ENCODE measurements at places on chromosomes 7 and 10.
A peak's percentile ranks its signal among the peaks of the same experiment; 100 is the strongest.

GRCh38 chr10:30701451-30702173 lies 72.1 kb upstream of the LYZL2 start:
- DNase-seq: no peak

- DNase-seq: no peak
Observed at GRCh38 chr7:150740053-150740452, 2.8 kb downstream of the GIMAP5 start.

- no peak for DNase-seq
Observed at GRCh38 chr7:103717574-103717973, 271.6 kb upstream of the SLC26A5 start.

GRCh38 chr7:36047091-36047658 lies 105.9 kb upstream of the EEPD1 start:
- DNase-seq: no peak

- peak; percentile 22 for DNase-seq
Observed at GRCh38 chr10:115706488-115707076, 566.4 kb downstream of the GFRA1 start.

- DNase-seq: no peak
Observed at GRCh38 chr7:1027242-1028043, 16.9 kb upstream of the GPR146 start.

GRCh38 chr10:92778091-92778490 lies 70.2 kb upstream of the EXOC6 start:
- DNase-seq: no peak

GRCh38 chr7:74061840-74062539 lies 21.6 kb upstream of the LIMK1 start:
- peak; percentile 65 for DNase-seq

DNA sequence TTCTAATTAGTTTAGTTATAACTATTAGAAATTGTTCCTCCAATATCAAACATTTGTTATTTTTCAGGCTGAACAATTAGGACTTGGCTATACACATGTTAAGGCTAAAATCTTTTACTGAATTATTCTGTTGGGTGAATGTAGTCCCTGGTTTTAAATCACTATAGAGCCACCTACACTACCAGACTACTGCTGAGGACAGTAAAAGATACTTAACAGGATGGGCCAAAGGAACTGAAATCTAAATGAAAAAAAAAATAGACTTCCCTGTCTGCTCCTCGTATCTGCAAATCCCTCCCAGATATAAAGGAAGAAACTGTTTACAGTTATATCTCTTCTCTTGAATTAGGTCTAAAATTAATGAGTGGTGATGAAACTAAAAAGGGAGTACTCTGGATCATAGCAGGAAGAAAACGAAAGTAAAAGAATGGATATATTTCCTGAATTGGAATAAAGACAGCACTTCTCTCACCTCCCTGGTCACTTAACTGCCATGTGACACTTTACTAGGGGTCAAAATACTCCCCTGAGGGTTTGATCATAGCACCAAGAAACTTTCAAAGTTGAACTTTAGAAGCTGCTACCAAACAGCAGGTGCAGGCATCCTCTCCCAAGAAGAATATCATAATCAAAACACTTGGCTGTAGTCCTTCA lies 12.7 kb downstream of the FBXW4 start:
- DNase-seq: no peak

DNA sequence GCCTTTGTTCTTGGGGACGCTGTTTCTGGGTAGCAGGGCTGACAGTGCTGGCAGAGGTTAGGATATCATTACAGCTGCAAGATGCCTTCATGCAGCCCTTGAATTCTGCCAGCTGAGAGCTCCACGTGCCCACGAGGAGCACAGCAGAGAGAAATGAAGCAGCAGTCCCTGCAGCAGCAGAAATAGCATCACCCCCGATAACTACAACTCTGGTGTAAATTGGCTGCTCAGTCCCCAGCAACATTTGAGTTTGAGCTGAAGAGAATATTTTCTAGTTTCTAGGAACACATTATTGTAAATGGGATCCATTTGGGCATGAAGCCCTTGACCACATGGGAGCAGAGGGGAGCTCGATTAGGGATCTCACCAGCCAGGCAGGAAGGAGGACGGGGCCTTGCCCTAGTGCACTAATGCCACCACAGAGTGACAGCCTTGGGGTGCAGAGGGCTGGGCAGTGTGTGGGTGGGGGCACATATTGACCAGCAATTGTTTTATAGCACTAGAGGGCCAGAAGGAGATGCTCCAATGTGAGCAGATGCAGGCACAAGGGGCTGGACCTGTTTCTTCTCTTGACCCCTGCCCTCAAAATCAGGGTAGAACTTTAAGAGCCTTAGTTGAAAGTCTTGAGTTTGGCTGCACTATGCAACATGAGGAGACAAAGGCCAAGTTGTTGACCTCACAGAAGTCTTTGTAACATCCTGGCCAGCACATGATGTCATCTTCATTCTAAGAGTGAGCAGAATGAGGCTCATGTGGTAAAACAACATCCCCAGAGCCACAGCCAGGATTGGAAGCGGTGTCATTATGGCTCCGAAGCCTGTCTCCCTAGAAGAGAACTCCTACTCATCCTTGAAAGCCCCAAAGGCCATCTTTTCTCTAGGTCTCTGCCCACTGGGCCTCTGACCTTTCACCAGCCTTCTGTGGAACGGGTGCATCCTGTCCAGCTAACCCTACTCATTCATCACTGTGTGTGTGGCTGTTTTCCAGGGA lies 52.6 kb downstream of the ADCY1 start:
- DNase-seq: no peak

- DNase-seq: no peak
Observed at GRCh38 chr7:84055904-84056605, 138.5 kb downstream of the SEMA3A start.

DNA sequence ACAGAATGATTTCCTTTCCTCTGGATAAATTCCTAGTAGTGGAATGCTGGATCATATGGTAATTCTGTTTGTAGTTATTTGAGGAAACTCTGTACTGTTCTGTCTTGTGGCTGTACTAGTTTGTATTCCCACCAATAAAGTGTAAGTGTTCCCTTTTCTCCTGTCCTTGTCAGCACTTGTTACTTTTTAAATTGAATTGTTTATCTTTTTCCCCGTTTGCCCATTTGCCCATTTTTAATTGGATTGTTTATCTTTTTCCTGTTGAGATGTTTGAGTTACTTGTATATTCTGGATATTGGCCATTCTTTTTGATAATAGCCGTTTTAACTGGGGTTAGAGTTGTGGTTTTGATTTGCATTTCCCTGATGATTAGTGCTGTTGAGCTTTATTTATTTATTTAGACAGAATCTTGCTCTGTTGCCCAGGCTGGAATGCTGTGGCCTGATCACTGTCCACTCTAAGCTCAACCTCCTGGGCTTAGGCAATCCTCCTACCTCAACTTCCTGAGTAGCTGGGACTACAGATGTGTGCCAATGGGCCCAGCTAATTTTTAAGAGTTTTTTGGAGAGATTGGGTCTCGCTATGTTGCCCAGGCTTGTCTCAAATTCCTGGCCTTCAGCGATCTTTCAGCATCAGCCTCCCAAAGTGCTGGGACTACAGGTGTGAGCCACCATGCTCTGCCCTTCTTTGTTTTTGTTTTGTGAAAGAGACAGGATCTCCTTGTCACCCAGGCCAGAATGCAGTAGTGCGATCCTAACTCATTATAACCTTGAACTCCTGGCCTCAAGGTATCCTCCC lies 23.0 kb downstream of the BMPR1A start:
- DNase-seq: no peak

- DNase-seq: peak; percentile 73
Observed at GRCh38 chr10:88157981-88158465, 294.6 kb downstream of the PTEN start.

DNA sequence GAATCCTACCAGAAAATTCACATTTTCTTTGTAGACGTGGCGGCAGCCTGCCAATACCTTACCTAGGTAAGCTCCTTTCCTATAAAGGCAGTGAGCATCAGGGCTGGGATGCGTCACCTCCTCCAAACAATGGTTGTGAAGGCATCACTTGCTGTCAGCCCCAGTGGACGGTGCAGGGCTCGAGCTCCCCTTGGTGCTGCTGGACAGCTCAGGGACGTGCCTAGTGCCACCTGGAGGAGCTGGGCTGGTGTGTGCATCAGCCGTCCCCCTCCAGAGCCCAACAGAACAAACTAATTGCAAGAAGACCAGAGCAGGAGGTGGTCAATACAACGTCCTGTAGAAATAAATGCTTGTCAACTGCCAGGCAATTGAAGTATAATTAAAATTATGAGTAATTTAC lies 517.5 kb upstream of the FOXK1 start:
- no peak for DNase-seq

DNA sequence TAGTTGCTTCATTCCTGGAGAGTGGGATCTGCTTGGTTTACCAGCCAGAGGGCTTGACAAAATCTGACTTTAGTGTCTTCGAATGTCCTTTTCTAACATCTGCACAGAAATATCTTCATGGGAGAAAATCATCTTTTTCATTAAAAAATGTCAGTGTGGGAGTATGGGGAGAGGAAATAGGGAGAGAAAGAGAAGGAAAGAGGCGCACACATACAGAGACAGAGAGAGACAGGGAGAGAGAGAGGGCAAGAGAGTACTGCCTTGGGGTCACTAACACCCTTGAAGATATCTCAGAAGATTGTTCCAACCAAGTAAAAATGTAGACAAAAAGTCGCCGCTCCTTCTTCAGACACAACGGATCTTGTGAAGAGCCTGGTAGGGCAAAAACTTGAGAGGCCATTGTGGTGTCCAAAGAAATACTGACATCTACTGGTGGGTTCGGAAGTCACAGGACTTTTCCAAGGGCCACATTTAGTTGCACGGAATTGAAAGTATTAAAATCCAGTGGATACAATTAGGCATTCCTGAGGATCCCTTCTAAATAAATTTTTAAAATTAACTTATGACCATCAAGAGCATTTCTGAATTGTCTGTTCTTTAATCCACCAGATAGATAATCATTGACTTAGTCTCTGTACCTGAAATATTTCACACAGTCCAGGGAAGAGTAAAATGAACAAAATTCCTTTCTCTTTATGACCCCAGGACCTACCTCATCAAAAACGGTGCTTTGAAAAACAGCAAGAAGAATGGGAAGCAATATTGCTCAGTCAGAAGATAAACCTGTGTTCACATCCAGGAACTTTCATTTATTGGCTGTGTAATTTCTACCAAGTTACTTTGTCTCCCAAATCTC lies 29.7 kb downstream of the VIM start:
- no peak for DNase-seq

DNA sequence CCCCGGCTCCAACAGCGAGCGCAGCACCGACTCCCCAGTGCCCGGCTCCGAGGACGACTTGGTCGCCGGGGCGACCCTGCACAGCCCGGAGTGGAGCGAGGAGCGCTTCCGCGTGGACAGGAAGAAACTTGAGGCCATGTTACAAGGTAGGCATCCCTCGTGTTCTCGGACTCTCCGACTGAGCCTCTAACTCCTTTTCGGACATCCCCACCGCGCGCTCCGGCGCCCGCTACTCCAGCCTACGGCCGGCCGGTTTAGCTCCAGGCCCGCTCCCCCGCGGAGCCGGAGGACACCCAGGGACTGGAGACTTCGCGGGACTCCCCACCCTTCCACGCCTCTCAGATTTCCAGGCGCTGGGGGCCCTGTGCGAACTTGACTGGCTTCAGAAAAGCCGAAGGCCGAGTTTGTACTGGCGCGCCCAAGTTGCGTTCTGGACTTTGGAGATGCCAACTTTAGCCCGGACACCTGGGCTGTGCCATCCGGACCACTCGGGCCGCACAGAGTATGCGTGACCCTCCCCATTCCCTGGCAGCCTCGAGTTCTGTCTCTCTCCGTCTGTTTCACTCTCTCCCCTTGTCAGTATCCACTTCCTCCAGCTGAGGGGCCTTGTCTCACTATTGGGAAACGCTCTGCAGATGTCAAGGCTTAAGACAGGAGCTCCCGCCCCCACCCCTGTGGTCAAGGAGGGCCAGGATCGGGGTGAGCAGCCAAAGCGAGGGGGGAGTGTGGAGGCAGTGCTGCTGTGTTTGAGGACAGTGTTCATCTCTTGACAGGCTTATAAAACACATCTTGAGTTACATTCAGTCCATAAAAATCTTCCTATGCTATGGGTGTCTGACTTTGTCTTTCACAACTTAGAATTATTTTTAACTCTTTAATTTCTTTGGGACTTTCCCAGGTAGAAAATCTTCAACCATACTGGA lies 777 bp downstream of the BICC1 start:
- no peak for DNase-seq

- no peak for DNase-seq
Observed at GRCh38 chr7:25424113-25424512, 195.8 kb upstream of the NPVF start.

DNA sequence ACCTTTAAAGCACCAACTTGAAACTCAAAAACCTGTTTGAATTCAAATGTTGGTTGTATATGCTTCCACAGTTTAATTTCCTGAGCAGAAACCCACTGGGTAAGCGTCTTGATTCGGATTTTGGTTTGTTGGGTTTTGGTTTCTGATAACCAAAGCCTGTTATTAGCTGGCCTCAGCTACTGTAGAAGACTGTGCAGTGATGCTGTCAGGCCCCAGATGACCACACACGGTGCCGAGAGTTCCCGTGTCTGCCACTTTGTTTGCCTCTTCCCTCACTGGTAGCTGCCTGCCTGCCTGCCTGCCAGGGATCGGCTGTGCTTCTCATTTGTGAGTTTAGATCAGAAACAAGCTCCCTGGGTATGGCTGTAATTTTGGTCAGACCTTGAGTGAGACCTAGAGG lies 5.6 kb downstream of the MDH2 start:
- no peak for DNase-seq

DNA sequence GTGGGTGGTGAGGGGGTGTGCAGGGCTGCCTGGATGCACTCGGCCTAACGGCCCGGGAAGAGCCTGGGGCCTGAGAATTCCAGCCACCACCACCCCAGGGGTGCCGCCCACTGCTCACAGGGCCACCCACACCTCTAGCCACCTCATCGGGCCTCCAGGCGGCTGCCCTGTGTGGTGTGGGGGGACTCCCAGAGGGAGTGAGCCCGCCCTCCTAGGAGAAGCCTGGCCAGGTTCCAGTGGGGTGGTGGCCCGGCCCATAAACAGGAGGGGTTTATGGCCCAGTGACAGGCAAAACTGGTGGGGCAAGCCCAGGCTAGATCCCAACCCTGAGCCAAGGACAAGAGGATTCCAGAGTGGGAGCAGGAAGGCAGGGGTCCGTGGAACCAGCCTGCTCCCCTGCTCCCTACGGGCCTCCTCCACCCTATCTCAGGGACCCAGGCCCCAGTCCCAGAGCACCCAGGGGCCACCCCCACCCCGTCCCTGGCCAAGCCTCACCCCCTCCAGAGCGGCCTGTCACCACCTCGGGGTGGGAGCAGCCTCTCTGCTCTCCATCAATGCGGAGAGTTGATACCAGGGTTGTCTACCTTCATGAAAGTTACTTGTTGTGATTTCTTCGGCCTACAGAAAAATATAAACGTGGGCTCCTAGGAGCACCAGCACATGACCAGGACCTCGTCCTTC lies 20.2 kb upstream of the PDGFA start:
- DNase-seq: no peak

DNA sequence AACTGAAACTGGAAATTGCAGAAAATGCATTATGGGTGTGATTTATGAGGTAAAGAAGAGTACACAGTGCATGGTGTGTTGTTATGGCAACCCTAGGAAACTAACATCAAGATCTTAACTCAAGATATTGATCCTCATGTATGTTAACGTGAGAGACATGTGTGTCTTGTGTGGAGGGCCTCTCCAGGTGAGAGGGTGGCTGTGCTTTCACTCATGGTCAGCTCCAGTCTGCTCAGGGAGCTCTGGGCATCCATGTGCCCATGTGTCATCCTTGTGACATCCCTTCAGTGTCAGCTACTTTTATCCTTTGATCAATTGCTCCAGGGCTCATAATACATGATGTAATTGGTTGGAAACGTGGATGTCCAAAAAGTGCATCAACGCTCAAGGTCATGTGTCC lies 24.9 kb upstream of the INSYN2A start:
- no peak for DNase-seq
